ENCODE measurements at places on chromosomes 3 and 15.

GRCh38 chr3:155714295-155714718 is 30.6 kb downstream of the PLCH1 start:
- no peak for DNase-seq

GRCh38 chr3:121988146-121988545 is 33.9 kb downstream of the ILDR1 start:
- no peak for DNase-seq

DNA sequence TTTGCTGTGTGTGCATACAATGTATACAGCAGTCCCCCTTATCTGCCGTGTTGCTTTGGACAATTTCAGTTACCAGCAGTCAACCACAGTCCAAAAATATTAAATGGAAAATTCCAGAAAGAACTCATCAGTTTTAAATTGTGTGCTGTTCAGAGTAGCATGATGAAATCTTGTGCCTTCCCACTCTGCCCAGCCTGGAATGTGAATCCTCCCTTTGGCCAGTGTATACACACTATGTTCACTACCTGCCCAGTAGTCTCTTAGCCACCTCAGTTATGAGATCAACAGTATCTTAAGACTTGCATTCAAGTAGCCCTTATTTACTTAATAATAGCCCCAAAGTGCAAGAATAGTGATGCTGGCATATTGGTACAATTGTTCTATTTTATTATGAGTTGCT is 133.6 kb upstream of the ABHD17C start:
- DNase-seq, result no peak

- no peak for DNase-seq
Observed at GRCh38 chr3:18716821-18717220, 291.7 kb upstream of the SATB1 start.

GRCh38 chr3:72274493-72275330 is 489.8 kb upstream of the PROK2 start:
- peak; percentile 53 for DNase-seq

DNA sequence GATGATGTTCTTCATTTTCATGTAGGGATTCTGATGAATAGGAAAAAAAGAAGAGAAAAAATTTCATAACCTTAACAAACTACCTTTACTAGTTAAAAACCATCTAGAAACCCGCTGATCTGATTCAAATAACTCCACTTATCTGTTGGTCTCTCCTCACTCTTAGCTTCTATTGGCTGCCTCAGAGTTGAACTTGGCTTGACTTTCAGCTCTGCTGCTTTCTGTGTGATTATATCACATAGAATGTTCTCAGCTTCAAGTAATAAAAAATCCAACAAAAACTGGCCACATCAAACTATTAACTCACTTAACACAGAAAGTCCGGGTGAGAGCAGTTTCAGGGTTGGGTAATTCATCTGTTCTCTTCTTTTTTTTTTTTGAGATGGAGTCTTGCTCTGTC is 126.8 kb upstream of the RASGRP1 start:
- DNase-seq, result no peak

GRCh38 chr3:142601713-142602112 is 5.5 kb downstream of the PLS1 start:
- no peak for DNase-seq

DNA sequence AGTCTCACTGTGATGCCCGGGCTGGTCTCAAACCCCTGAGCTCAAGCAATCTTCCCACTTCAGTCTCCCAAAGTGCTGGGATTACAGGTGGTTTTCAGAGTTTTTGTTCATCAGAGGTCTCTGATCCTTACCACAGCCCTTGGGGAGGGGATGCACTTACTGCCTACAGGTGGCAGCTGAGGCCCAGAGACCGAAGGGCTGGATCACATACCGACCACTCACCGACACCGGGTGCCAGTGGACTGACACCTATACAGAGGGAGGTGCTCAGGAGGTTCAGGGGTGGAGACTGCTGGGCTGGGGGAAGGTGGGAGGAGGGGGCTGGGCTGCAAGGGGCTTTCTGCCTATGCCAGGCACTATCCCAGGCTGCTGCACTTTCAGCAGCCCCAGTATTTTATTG is 19.5 kb downstream of the DUSP7 start:
- DNase-seq, result no peak

Data from AG08396 (cell line).